BE2C (cell line): ENCODE measurements at places on chromosomes 4 and X.

- DNase-seq, result no peak
These were observed 78.0 kb downstream of the MSN start for GRCh38 chrX:65745427-65745826.

DNA sequence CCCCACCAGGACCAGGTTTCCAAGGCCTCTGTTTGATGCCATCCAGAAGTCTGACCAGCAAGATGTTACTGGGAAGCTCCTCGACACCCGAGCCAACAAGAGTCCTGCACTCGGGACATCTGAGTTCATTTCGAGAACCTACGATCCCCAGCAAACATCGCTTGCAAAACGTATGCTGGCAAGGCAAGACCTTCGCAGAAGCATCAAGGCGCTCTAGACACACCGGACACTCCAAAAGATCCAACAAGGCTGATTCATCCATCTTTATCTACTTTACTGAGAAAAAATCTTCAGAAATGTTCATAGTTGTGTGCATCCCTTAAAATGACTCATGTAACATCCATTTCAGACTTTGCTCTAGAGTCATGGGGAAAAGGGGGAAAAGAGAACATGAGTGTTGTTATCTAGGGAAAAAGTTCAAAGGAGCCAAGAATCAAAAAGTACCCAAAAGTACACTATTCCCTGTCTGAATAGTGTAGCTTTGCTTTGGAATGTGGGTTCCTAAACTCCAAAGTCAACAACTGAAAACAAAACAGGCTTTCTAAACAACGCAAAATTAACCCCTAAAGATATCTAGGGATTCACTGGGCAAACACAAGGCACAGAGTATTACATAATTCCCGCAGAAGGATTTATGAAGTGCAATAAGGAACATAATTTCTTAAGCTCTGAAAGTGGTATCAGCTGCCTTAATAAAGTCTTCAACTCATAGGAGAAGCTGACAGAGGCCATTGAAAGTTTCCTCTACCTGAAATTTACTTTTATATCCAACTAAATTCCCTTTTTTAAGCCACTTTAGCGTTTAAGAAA, 1.6 kb downstream of the SH3RF1 start:
- peak; percentile 41 for DNase-seq

DNA sequence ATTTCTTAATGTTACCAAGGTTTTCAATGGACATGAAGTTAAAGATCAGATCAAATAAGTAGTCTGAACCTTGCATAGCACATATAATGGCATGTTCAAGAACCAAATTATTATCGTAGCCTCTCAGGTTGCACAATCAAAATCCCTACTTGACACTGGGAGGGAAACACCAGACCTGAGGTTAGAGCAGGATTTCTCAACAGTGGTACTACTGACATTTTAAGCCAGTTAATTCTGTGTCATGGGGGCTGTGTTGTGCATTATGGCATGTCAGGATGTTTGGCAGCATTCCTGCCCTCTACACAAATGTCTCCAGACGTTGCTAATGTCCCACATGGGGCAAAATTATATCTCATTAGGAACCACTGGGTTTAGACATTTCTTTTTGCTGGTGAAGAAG, 20.8 kb downstream of the RLIM start:
- no peak for DNase-seq

- no peak for DNase-seq
These were observed 15.1 kb upstream of the CAMK2D start for GRCh38 chr4:113776679-113777078.

- no peak for DNase-seq
These were observed 60.4 kb downstream of the PPEF2 start for GRCh38 chr4:75841641-75842520.
